ENCODE measurements at places on chromosomes 12 and 14.

- no peak for DNase-seq
Observed at GRCh38 chr14:50970886-50971781, 26.9 kb upstream of the PYGL start.

DNA sequence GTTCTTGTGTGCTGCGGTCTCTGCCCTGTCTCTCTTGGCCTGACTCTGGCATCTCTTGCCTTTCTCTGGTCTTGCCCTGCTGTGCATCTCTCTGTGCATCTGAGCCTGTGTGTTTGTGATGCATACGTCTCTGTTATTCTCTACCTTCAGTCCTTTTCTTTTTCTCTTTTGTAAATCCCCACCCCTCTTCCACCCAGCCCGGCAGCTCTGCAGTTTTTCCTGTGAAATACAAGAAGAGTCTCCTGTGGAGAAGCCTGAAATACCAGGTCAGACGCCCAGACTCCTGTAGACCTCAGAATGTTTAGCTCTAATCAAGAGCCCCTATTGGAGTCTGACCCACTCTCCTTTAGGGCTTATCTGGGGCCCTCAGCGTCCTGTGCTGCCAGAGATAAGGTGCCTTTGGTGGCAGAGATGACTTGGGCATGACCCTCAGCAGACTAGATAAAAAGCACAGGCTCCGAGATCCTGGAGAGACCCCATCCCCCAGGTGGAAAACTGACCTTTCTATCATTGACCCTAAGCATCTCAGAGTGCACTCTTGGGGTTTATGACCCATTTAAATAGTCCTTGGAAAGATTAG is 167.5 kb upstream of the SRRM4 start:
- DNase-seq: no peak

- DNase-seq: no peak
Observed at GRCh38 chr14:101234999-101235334, 326.3 kb upstream of the DIO3 start.

DNA sequence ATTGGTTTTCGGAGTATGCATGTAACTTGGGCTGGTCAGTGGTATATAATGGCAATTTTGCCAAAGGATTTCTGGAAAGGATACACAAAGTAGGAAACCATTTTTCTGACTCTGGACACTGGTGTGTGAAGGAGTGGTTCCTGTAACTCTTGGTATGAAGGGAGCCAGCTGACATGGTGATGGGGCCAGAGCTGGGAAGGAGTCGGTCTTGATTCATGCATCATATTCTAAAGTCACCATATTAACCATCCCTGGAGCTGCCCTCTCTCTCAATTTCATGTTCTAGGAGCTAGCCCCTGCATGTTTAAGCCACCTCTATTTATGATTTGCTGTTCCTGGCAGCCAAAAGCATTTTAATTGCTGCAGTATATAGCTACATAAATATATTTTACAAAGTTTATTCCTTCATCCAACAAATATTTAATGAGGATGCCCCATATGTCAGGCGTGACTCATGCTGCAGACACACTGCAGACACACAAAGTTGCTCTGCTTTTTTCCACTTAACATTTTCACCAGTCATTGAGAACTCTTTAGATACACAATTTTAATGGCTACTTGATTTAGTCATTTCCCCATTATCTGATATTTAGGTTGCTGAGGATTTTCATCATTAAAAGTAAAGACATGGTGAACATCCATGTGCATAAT is 78.7 kb upstream of the PSMC1 start:
- no peak for DNase-seq

DNA sequence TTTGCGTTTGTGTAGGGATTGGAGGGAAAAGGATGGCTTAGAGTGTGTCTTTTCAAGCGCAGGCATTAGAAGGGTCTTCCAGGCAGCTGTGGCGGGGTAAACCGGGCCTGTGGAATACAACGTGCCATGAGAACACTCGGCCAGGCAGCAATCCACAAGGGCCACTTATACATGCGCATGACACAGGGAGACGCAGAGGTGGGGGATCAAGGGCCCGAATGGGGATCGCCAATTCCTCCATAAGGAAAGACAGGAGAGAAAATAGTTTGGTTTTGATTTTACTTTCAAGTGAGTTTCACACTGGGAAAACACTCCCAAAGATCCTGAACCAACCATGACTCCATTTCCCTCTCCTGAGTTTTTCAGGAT is 71.6 kb downstream of the SPRING1 start:
- DNase-seq: no peak

DNA sequence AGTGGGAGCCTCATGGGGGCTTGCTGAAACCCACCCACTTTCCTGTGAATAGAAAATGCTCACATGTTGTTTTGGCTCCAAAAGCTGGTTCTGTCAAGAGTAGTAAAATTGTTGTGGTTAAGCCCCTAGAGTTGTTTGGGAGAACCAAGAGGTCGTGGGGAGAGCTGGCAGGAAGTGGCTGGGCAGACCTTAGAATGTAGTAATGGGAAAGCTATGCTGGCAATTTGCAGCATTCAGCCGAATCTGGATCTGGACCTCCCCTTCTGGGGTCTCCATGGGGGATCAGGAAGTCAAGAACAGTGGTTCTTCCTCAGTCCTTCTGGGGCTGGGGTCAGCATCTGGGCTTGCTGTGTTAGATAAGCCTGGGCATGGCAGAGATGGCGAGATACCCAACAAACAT is 150.6 kb upstream of the TBX3 start:
- DNase-seq: no peak

GRCh38 chr12:20646239-20646827 is 48.8 kb upstream of the SLCO1C1 start:
- DNase-seq: no peak

- DNase-seq: no peak
Observed at GRCh38 chr14:64388533-64389285, 556 bp downstream of the MTHFD1 start.

GRCh38 chr12:119592232-119592631 is 1.3 kb upstream of the TMEM233 start:
- no peak for DNase-seq

DNA sequence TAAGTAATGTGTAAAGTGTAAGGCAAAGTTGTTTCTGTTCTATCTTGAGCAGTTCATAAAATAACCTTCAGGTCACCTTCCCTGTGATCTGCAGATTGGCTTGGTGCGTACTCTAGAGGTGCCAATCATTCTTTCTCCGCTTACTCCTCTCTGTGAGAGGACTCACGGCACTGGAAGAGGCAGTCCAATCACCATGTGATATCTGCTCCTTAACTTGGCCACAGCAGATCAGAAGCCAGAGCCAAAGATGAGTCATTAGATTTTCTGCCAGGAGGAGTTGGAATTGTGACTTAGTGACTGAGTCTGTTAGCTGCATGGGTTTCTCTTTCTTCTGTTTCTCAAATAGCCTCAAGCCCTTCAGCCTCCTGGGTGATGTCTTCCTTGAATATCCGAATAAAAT is 165.5 kb downstream of the SLC41A2 start:
- no peak for DNase-seq

DNA sequence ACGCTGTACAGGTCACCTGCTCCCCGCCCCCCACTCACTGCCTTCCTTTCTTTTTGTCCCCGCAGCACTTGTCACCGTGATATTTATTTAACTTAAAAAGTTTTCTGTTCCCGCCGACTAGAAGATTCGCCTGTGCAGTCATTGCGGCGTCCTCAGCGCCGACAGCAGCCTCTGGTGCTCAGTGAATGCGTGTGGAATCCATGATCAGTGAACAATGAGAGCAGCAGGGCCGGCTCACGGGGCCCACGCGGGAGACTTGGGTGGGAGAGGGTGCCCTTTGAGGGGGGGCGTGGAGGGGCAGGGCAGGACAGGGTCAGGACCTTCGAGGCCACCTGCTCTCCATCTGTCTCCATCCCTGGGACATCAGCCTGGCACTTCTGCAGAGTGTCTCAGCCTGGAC is 24.5 kb downstream of the BEGAIN start:
- DNase-seq: no peak

DNA sequence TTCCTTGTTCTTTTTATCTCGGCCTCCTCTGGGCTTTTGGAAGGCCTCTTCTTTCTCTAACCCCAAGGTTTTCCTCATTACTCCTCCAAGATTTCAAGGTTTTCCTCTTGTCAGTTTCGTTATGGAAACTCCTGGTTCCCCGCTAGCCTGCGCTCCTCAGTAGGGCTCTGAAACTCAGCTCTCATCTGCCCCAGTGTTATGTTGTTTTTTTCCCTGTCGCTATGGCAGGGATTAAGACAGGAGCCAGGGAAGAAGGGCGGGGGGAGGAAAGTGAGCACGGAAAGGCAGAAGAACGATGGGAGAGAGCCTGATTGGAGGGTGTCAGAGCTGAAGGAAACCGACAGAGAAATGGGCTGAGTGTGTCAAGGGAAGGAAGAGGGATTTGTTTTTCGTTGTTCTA is 26.5 kb upstream of the JDP2 start:
- DNase-seq: no peak
